ENCODE measurements at places on chromosomes 7 and 10.
A peak's percentile ranks its signal among the peaks of the same experiment; 100 is the strongest.

DNA sequence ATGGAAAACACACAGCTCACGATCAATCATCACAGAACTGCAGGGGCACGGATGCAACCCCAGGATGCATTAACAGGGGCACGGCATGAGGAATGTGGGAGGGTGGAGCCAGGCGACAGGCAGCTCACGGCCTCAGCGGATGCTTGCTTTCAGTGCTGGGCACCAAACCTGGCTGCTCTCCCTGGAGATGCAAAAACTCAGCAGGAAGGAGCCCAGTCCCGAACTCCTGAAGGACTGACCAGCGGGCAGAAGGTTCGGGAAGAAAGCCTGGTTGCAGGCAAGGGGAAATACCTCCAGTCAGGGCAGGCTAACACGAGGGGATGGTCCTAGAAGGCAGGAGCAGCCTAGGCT lies 66.8 kb downstream of the CHST15 start:
- DNase-seq: no peak

DNA sequence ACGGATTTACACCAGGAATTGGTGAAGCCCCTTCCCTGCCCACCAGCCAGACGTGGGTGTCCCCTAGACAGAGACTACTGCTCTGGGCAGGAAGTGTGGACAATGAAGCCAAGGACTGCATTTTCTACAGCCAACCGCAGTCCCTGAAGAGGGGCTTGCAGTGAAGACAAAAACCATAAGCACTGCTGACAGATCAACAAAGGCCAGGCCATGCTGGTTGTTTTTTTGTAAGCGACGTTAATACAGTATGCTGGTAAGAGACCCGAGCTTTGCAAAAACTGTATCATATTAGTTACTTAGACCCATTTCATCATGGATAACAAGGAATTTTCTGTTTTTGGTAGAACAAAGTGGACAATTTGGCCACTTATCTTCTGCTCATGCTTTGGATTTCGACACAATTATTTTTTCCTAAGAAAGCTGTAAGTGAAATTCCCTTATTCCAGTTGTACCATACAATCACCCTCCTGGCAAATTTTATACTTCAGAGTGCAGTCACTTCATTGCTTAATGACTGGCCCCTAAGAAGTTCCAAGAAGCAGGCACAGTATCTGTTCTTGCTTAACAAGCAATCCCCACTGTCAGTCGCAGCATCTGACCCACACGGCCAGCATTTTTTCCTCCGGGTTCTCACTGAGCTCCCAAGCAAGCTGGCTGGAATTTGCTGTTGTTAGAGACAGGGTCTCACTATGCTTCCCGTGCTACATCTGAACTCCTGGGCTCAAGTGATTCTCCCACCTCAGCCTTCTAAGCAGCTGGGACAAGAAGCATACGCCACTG lies 163.5 kb downstream of the PARD3 start:
- no peak for DNase-seq

GRCh38 chr10:101000915-101001658 lies 1.5 kb downstream of the LZTS2 start:
- peak; percentile 96 for DNase-seq

DNA sequence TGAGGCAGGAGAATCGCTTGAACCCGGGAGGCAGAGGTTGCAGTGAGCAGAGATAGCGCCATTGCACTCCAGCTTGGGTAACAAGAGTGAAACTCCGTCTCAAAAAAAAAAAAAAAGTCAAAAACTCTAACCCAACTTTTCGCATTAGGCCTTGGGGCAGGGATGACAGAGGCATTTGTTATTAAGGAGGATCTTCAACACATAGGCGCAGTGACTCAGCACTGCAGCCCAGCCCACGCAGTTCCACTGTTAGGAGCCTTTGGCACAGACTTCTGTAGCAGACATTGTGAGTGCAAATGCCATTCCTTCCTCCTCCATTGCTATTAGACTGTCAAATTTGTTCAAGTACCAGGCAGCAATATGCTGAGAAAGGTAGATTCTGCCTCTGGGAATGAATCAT lies 43.1 kb upstream of the KLHL7 start:
- DNase-seq: peak; percentile 11

DNA sequence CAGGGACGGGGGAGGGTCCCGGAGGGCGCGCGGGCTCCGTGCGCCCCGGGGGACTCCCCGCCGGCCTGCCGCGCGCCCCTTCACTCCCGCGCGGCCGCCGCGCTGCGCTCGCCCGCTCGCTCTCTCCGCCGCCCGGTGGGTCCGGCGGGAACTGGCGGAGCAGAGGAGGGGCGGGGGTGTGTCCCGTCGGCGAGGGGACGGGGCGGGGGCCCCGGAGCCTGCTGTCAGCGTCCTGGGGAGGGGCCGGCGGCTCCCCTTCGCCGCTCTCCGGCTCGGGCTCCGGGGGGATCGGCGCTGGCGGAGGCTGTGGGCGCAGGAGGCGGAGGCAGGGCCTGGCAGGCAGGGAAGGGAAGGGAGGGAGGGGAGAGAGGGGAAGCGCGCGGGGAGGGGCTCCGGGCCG lies at the start of gene SH3PXD2A:
Gene SH3PXD2A, minus strand, starts transcription at position 153 of the 400 bp plus-strand sequence. CDS start 310 bp downstream, outside the sequence.
- peak; percentile 62 for DNase-seq

GRCh38 chr7:4216016-4216415 lies 466.1 kb upstream of the FOXK1 start:
- no peak for DNase-seq

DNA sequence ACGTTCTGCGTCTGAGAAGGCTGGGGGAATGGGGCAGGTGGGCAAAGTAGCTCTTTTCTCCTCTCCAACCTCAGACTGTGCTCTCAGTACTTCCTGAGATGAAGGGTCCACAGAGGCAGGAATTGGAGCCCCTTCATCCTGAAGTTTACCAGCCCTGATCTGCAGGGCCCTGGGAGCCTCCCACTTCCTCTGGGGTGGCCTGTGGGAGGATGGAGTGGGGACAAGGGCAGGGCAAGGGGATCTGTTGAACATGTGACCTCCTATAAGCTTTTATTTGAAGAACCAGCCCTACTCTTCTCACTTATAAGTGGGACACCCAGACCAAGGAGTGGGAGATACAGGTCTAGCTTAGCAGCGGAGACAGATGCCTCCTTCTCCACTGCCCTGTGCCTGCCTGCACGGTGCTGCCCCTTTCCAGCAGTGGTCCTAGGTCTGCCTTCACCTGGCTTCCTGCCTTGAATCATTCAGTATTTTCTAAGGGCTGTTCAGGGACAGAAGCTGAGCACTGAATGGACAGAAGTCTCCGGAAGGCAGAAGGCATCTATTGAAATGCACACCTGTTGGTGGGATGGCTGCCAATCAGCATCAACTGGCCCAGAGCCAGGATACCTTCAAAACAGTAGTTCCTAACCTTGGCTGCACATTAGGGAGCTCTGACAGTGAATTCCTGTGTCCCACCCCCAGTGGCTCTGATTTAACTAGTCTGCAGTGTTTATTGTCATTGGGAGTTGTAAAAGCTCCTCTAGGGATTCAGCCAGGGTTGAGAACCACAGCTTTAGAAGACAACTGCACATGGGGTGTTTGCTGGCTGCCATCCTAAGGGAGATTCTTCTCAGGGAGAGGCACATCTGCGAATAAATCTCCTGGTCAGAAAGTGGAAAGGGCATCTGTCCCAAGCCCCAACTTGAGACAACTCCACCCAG lies 2.7 kb upstream of the ARHGAP22 start:
- DNase-seq: no peak

- DNase-seq: peak; percentile 93
Measured at GRCh38 chr10:119370111-119370741, 162.9 kb downstream of the GRK5 start.

GRCh38 chr7:154990964-154991540 lies 11.9 kb downstream of the PAXIP1 start:
- no peak for DNase-seq

DNA sequence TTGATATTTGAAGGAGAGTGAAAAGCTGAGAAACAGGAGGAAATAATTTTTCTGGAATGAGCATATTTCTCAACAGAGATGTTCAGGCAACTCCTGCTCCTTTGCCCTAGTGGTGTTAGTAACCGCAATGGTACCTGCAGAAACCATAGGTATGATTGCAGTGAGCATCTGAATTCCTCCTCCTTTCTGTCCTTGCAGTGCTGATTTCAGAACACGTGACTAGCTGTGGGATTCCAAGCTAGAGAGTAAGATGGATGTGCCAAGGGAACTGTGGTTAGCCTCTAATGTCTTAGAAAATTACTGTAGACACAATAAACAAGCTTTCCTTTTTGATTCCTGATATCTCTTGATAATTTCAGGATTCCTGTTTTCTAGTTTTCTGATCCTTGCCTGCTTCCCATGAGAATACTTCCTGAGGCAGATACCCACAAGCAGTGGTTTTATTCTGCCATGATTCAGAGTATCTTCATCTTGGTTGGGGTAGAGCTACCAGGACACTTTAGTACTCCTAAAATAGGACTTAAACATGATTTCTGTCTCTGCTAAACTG lies 27.5 kb downstream of the LRGUK start:
- no peak for DNase-seq

DNA sequence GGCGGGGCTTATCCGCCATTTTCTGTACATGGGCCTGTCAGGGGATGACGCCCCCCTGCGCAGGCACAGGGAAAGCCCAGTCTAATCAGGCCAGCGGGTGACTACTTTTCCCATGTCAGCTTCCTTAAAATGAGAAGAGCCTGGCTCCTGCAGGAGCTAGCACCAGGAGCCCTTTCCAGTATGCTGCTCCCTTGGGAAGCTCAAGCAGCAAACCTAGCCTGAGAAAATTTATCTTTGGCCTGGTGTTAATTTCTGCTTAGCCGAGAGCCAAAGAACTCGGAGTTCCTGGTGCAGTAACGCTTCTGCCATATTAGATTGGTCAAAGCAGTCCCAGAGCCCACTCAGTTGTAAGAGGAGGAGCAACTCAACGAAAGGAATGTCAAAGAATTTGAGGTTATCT lies 239.0 kb upstream of the PHYHIPL start:
- DNase-seq: no peak

DNA sequence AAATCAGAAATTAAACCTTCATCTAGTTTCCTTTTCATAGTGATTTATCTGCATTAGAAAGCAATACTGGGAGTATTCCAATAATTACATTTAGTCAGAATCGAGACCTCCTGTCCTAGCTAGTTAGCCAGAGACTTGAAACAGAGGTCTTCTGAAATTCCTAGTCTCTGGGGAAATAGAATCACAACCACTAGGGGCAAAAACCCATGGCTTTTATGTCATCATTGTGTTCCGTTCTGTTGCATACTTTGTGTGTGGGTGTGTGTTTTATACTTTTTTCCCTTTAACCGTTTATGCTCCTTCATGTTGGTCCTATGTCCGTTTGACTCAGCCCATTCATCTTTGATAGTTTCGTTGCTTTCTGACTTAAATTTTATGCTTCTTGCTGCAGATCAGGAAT lies 79.8 kb downstream of the RALA start:
- no peak for DNase-seq

DNA sequence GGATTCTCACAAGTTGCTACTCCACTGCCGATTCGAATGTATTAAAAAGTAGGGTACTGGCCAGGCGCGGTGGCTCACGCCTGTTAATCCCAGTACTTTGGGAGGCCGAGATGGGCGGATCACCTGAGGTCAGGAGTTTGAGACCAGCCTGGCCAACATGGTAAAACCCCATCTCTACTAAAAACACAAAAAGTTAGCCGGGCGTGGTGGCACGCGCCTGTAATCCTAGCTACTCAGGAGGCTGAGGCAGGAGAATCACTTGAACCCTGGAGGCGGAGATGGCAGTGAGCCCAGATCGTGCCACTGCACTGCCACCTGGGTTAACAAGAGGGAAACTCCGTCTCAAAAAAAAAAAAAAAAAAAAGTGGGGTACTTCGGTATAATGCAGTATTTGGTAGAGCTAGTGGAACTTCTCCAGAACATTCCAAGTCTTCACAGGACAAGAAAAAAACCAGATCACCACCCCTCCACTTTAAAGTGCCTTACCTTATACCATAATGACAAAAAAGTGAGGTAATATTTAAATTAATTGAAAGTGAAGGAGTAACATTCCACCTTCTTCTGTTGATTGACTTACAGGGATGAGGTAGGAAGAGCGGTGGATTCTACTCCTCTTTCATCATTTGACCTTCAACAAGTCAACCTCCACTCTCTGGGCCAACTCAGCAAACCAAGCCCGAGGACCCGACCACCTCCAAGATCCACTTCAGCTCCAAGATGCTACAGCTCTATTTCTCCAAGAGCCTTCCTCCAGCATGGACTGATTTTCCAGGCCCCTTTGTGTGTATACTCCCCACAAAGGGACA lies 2.0 kb downstream of the BAZ1B start:
- peak; percentile 12 for DNase-seq

All from hepatic stellate cell (primary cell).